Activated CD4-positive, alpha-beta T cell treated with anti-CD3 and anti-CD28 coated beads, Interleukin-2, amount 50 U/mL, for 4 hours (primary cell): ENCODE measurements at places on chromosomes 3 and 15.

DNA sequence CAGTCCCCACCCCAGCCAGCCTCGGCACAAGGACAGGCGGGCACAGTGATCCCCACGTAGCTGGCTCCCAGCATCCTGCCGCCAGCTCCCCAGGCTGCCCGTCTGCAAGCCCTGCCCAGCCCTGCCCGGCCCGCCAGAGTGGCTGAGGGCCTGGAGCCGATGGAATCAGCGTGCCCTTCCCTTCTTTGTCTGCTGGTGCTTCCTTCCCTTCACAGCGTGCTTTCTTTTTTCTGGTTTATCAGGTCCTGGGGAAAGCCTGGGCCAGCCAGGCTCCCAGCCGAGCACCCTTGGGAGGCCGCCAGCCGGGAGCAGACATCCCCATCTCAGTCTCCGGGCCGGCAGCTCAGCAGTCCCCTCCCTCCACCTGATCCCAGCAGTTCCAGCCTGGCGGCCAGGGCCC, 54.7 kb upstream of the SMAD6 start:
- DNase-seq = no peak

DNA sequence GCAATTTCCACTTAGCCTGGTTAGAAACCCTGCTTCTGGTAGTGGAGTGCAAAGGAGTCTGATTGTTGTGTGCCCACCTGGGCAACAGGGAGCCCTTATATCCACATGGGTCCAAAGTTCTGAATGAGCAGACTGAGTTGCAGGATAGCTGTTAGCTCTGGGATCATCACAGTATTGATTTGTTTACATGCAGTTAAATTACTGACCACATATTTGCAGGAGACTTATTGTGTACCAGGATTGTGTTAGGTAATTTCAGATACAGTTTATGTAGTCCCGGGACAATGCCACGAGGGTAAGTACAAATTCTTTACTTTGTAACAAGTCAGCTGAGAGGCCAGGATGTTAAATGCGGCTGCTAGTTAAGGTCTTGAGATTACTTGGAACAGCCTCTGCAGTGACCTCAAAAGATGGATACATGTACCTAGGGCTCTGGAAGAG, 18.8 kb downstream of the ARHGEF26 start:
- DNase-seq = no peak

GRCh38 chr15:94097552-94097951, 133.8 kb upstream of the MCTP2 start:
- no peak for DNase-seq

GRCh38 chr3:8441969-8442559, 59.6 kb upstream of the LMCD1 start:
- DNase-seq = no peak

- DNase-seq = no peak
Observed at GRCh38 chr15:74314795-74315438, 52.5 kb downstream of the CYP11A1 start.

DNA sequence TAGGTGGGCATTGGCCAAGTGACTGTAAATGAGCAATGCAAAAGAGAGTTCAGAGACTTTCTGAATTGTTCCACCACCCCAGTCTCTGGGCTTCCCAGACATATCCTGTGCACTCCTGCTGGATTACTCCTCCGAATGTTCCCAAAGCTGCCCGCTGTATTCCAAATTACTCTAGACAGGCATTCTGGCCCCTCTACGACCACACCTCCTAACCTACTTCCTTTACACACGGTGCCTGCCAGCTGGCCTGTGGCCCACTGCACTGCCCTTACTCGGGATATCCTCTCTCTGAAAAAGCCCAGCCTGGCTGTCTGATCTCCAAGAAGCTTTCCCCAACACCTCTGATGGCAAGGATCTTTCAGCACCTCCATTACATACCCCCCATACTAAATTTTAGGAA, 66.6 kb downstream of the DUT start:
- DNase-seq = no peak

DNA sequence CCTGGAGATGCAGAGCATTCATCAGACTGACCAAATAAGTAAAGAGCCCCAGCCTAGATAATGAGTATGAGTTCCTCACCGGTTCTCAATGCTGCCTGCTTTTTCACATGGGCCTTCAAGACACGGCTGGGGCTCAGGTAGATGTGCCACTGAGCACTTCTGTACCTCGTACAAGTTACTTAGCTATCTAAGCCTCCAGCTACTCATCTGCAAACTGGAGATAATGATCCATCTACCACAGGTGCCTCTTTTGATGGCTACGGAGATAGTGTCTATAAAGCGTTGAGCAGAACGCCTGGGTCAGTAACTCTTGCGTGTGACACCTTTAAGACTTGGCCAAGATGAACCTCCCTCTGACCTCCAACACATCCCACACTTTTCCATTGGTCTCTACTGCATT, 56.3 kb downstream of the CCR4 start:
- no peak for DNase-seq

DNA sequence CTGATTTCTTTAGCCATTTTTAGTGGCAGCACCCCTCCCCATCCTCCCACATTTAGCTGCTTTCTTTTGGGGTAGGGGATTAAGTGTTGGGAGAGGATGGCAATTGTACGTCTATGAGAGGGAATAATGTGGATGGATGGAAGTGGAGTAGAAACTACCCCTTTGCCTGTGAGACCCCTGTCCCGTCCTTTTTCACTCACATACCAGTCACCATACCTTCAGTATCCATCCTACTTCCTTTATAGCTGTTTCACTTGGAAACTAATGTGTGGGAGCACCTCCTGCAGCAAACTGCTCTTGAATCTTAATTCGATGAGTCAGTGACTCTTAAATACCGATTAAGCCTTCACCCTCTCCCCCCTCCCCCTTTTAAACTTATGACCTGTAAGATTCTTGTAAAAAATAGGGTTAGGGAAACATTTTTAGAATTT, 730 bp downstream of the SPRED1 start:
- DNase-seq = no peak

- no peak for DNase-seq
Observed at GRCh38 chr15:22811640-22812039, 25.2 kb downstream of the NIPA1 start.

DNA sequence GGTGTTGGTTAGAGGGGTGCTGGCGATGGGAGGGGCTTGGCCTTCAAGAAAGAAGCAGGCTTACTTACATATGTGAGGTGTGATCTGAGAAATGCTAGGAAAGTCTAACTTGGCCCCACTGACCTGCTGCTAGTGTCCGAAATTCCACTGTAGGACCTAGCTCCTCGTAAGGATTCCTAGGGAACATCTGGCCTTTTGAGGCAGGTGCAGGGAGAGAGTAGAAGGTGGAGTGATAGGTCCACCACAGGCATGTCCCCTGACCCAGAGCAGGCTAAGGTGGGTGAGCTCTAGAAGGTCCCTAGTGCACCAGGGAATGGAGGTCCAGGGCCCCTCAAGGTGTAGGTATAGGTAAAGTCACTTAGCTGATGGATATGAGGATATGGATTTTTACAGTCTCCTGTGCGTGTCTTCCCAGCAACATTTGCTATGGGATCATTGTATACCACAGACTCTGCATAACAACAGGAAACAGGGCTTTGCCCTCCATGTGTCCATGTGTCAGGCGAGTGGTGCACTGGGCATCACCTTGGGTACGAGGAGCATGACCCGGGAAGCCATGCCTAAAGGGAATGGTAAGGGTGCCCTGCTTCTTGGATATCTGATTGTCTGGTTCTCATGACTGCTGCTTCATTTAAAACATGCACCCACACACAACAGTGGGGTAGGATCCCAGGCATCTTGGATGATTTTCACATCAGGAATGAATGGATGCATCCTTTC, 32.6 kb downstream of the POMGNT2 start:
- DNase-seq = no peak

GRCh38 chr3:5202222-5202621, 14.7 kb downstream of the EDEM1 start:
- DNase-seq = no peak

GRCh38 chr3:142602619-142603385, 6.6 kb downstream of the PLS1 start:
- DNase-seq = no peak

- DNase-seq = no peak
Observed at GRCh38 chr3:115187149-115187757, 40.2 kb upstream of the ZBTB20 start.

DNA sequence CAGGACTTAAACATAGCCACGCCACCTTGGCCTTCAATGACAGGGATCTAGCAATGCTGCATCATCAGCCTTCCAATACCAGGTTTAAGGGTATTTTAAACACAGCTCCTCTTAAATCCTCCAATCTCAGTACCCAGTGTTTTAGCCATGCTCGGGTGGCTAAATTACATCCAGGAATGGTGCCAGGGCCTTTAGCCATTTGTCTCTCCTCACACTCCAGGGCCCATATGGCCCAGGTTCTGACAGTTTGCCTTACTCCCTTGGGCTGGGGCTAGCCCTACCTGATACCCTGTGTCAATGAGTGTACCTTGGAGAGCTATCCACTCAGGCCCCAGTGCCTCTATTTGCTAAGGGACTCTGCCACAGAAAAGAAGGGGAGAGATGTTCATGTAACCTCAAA, 29.4 kb downstream of the ZNF589 start:
- DNase-seq = no peak

DNA sequence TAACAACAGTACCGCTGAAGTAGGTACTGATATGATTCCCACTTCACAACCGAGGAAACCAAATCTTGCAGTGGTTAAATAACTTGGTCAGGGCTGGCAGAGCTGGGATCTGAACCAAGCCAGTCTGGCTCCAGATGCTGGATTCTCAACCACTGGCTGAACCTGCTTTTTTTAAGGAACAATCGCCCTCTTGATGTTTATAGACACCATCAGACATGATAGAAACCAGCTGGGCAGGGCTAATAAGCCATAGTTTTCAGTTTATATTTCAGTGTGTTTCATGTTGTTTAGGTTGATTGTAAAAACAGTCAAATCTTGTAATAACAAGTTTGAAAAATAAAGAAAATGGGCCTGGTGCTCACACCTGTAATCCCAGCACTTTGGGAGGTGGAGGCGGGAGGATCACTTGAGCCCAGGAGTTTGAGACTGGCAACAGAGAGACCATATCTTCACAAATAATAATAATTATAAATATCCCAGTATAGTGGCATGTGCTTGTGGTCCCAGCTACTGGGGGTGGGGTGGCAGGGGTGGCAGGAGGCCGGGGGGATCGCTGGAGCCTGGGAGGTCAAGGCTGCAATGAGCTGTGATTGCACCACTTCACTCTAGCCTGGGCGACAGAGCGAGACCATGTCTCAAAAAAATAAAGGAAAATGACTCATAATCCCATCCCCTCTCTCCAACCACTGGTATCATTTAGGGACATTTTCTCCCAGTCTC, 36.7 kb downstream of the XYLB start:
- no peak for DNase-seq

DNA sequence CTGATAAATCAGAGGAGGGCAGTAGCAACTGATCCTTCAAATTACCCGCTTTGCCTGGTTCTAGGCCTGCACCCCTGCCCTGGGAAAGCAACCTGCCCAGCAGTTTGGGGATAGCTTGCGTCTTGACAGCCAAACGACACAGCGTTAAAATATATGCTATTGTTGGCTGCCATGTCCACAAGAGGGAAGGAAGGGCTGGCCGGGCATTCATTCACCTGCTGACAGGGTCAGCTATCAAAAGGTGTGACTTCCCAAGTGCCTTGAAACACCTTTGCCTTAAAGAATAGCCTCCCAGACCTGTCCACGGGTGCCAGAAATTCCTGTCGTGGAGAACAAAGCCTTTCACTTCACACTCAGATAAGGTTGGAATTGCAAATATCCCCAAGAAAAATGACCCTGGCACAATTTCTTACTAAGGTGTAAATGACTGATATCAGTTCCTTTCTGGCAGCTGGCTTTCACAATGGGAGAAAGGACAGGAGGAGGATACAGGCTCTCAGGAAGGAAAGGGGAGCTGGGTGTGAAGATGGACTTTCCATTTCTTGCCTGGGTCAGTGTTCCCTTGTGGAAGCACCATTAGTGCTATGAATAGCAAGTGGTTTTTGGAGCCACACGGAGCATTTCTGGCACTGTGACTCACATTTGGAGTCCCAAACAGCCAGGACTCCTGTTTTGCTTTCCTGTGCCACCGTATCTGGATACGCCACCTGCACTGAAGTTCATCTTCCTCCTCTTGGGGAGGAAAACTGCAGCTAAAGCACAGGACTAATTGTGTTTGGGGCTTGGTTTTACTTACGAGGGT, 19.2 kb downstream of the ALDH1A3 start:
- no peak for DNase-seq

GRCh38 chr15:99427668-99428361, 138.0 kb upstream of the MEF2A start:
- no peak for DNase-seq

DNA sequence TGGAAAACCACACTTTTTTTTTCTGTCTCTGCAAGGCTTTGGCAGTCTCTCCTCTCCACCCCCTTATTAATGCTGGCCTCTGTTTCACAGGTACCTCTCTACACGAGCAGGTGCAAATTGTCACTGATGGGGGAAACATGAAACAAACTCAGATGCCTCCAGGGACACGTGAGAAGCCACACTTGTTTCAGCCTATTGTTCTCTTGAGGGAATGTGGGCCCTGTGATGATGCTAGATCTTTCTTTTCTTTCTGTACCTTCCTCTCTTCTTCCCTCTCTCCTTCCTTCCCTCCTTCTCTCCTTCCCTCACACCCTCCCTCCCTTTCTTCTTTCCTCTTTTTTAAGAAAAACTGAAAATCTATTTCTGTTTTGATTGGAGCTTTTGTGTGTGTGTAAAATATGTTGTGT, 5.7 kb upstream of the BLM start:
- DNase-seq = no peak

- no peak for DNase-seq
Observed at GRCh38 chr3:127978636-127979035, 63.6 kb downstream of the KBTBD12 start.

DNA sequence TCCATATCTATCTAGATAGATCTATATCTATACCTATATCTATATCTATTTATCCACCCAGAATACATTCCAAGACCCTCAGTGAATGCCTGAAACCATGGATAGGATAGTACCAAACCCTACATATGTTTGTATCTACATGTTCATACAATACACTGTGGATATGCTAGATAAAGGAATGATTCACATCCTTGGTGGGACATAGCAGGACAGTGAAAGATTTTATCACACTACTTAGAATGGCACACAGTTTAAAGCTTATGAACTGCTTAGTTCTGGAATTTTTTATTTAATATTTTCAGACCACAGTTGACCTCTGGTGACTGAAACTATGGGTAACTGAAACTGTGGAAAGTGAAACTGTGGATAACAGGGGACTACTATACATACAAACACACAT, 198.8 kb upstream of the TTC14 start:
- DNase-seq = no peak

DNA sequence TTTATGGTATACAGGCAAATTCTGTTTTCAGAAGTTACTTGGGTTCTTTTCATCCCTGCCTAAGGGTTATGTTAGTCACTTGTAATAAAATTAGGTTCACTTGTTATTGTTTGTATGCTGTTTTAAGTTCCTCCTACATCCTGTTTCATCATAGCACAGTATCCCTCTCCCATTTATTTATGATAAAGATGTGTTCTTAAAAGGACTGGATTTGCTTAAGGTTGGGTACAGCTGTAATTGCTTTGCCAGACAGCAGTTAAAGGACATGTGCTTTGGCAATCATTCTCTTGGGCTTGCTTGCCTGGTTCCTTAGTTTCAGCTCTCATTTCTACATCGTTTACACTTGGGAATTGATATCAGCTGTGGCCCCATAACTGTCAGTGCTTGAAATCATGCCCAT, 11.7 kb downstream of the ATP2C1 start:
- no peak for DNase-seq
